ENCODE measurements at places on chromosomes 1 and 21. TPM values are rescaled to one million over a fixed set of nuclear protein-coding genes. Genes with fewer than 3 reads are reported as not detected.

OR2T11 gene
- not detected for polyA plus RNA-seq

ANKRD45 gene
- not detected for polyA plus RNA-seq

NBPF20 gene
- 0.01 TPM for polyA plus RNA-seq

OR6K3 gene
- not detected for polyA plus RNA-seq

DNA sequence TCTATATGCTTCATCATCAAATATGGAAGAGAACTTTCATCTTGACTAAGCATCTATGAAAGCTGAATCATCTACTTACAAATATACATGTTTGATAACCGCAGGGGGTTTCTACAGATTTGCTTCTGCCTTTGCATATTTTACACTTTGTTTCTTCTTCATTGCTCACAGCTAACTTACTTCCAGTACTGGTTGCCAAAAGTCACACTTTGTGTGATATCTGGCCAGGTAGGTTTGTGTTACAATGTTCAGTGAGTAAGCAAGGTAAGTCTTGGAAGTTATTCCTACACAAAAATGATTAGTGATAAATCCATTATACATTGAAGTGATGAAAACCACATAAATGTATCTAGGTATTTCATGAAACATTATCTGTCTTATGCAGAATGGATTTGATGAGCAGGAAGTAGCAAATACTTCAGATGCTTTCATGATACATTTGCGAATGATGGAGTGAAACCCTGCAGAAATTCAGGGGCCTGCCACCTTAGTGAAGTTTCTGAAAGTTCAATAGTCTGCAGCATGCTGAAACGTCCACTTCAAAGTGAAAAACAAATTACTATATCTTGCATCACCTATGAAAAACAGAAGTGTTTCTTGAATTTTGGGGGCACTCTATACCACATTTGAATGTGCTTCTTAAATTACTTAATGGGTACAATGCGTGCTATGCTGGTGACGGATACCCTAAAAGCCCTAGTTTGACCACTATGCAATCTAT, 187.3 kb downstream of the ATP6V1G3 start:
- H3K4me1 ChIP-seq = no peaks in the 10 kb centered on the region
- no peaks in the 10 kb centered on the region for H3K27me3 ChIP-seq
- no peaks in the 10 kb centered on the region for H3K36me3 ChIP-seq
- H3K27ac ChIP-seq = no peak overlapping the region
- no peak overlapping the region for H3K4me3 ChIP-seq
- no peak for DNase-seq

DNA sequence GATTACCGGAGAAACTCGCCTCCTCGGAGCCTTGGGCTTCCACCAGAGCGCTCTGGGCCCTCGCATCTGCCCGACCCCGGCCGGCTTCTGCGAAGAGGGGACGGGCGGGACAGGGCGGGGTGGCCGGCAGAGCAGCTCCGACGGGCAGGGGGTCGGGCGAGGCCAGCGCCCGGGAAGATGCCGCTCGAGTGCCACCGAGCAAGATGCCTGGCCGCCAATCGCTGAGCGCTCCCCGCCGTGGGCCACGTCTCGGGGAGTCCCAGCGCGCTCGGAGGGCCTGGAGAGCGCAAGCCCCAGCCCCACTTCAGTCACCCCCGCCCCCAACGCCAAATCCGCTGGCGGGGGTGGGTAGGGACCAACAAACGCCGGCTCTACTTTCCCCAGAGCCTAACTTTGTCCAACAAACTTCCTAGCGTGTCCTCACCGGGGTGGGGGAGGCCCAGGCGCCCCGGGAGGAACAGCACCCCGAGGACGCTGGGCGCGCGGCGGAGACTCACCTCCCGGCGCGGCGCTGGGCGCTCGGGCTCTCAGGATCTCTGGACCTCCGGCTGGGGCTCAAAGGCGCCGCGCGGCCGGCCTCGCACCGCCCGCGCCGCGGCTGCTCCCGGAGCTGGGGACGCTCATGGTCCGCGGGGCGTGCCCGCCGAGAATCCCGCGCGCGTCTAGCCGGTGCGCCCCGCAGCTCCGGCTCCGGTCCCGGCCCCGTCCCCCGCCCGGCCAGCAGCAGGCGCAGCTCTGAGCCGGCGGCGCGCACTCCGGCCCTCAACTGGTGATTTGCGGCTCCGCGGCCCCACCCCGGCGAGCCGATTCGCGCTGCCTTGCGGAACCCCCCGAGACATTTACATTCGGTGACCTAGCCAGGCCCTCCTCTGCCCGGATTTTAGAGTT, at the start of gene BCAR3:
Gene BCAR3, minus strand, starts transcription at position 737 of the 888 bp plus-strand sequence. CDS start 6,907 bp downstream, outside the sequence.
- H3K27ac ChIP-seq = no peak within 1 kb of the TSS
- H3K4me1 ChIP-seq = peaks cover 10% of the 10 kb centered on the region
- no peaks in the 10 kb centered on the region for H3K36me3 ChIP-seq

DNA sequence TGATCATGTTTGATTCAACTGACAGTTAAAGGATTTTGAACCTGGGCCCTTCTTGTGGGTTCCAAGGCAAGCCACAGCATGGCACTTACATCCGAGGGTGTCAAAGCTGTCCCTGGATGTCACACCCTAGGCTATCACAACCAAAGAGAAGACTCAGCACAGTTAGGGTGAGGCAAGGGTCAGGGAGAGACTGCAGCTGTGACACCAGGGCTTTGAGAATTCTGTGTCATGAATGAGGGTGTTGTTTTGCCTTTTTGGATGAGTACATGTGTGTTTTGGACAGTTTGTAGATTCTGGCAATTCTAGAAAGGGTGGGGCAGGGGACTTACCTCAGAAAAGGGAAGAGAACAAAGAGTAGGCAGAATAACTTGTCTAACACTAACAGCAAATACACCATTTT, 37.8 kb upstream of the ZNF326 start:
- no peaks in the 10 kb centered on the region for H3K36me3 ChIP-seq
- no peak overlapping the region for H3K4me3 ChIP-seq
- H3K4me1 ChIP-seq = peaks cover 12% of the 10 kb centered on the region

DNA sequence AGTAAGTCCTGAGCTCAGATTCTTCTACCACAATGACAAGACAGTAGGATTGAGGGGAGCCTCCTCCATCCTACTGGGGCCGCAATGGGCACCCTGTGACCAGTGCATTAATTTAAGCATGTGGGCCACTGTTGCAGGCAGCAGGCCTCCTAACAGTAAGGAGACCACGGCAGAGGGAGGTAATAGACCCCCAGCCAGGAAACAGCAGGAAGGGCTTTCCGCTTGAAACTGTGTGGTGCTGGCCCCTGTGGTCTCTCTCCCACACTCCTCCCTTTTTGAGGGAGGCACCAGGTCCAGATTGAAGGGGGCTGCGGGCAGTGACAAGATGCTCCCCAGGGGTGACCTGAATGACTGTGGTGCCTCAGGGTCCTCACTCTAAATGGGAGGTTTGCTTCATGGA, 1.7 kb upstream of the CLDN19 start:
- no peaks in the 10 kb centered on the region for H3K4me1 ChIP-seq
- no peak for DNase-seq
- no peak overlapping the region for H3K27ac ChIP-seq
- H3K4me3 ChIP-seq = no peak overlapping the region
- peaks cover 5% of the 10 kb centered on the region for H3K36me3 ChIP-seq

- no peaks in the 10 kb centered on the region for H3K36me3 ChIP-seq
- no peak overlapping the region for H3K27ac ChIP-seq
- no peaks in the 10 kb centered on the region for H3K4me1 ChIP-seq
- no peak for DNase-seq
- H3K4me3 ChIP-seq = no peak overlapping the region
- H3K27me3 ChIP-seq = no peaks in the 10 kb centered on the region
Observed at GRCh38 chr1:185551008-185551407, 183.2 kb upstream of the HMCN1 start.

GRCh38 chr1:27342778-27343638, 1.2 kb downstream of the SYTL1 start:
- H3K36me3 ChIP-seq = peaks cover 15% of the 10 kb centered on the region
- H3K27ac ChIP-seq = peak overlapping the region; percentile 80
- DNase-seq = peak; percentile 89

GRCh38 chr1:8191474-8191873, 126.4 kb upstream of the SLC45A1 start:
- no peaks in the 10 kb centered on the region for H3K27me3 ChIP-seq
- no peak overlapping the region for H3K4me3 ChIP-seq
- H3K27ac ChIP-seq = no peak overlapping the region
- peaks cover 12% of the 10 kb centered on the region for H3K4me1 ChIP-seq
- no peak for DNase-seq

DNA sequence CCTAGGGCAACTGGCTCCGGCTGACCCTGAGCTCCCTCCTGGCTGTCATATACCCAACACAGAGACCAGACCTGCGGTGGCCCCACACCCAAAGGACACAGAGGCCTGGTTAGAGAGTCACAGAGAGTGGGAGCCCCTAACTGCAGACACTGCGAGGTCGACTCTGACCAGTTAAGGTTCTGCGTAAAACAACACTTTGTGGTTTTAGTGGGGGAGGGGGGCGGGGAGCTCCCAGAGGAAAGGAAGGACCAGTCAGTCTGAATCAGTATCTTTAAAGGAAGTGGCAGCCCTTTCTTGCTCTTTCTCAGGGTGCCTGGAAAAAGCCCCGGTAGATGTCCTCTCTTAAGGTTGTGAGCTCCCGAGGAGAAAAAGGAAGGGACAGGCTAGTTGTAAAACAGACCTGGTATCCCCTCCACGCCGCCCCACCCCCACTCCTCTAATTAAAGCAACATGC, 2.4 kb downstream of the SSBP3 start:
- DNase-seq = no peak
- peak overlapping the region; percentile 19 for H3K4me3 ChIP-seq
- peaks cover 64% of the 10 kb centered on the region for H3K4me1 ChIP-seq
